ENCODE measurements at places on chromosomes 6 and 20. TPM values are rescaled to one million over a fixed set of nuclear protein-coding genes. Genes with fewer than 3 reads are reported as not detected.

HSF2 gene
- 13.0 TPM for total RNA-seq

ETV7 gene
- total RNA-seq: 4.8 TPM

ME1 gene
- 5.2 TPM for total RNA-seq

RFX6 gene
- not detected for total RNA-seq

UBD gene
- not detected for total RNA-seq

METTL24 gene
- 2.8 TPM for total RNA-seq

LY6G5C gene
- total RNA-seq: not detected

HLA-F gene
- 108 TPM for total RNA-seq

- no peak for DNase-seq
Measured at GRCh38 chr6:35183281-35183680, 30.5 kb upstream of the SCUBE3 start.

- DNase-seq: peak; percentile 90
Measured at GRCh38 chr6:7200598-7201443, 93.1 kb downstream of the RREB1 start.

GRCh38 chr6:166484863-166485262, 101.6 kb downstream of the RAMACL start:
- DNase-seq: no peak

DNA sequence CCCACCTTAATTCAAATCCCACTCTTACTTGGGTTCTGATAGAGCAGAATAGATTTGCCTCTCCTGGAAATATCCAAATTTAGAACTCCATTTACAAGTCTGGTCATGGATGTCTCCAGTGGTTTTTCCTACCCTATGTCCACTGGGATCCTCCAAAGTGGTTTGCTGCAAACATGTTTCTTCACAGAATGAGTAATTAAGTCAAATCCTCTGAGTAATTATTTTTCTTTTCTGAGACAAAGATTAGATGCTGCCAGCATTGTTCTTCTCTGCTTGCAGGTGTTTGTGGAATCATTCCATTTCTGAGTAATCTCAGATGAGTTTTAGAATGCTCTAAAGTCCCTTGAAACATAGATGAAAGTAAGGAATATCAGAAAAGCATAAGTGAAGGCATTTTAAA, 21.9 kb downstream of the DTD1 start:
- DNase-seq: no peak

DNA sequence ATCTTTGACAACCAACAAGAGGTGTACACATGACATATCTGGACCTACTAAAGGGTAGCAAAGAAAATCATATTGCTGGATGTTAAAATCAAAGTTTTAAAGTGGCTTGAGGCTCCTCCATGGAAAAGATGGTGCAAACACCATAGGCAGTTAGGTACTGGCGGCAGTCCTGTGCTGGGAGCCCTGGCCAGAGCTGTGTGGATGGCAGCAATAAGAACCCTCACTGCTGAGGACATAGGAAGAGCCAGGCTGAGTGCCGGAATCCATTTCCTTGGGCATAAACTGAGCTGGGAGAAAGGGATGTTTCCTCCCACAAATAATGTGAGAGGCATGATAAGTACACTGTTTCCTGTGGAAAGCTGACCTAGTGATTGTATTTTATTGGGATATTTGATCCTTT, 89.9 kb downstream of the ARID1B start:
- DNase-seq: no peak

DNA sequence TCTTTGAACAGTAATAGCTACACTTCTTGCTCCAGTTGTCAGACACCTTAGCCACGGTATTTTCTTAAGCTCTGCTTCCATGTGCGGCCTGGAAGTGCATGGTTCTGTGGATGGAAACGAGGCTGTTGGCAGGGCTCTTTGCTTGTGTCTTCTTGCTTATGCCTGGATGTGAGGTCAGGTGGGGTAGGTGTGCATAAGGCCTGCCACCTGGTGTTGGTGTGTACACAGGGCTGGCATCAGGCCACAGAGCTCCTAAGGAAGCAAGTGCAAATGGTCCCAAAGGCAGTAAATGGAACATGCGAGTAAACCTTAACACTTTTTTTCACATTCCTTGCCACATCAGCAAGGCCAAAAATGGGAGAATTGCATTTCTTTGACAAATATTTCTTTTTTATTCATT, 158.1 kb upstream of the GMDS start:
- DNase-seq: peak; percentile 59

GRCh38 chr20:50694379-50695134, 3.2 kb upstream of the RIPOR3 start:
- no peak for DNase-seq

- no peak for DNase-seq
Measured at GRCh38 chr6:11631008-11631407, 93.5 kb downstream of the TMEM170B start.

DNA sequence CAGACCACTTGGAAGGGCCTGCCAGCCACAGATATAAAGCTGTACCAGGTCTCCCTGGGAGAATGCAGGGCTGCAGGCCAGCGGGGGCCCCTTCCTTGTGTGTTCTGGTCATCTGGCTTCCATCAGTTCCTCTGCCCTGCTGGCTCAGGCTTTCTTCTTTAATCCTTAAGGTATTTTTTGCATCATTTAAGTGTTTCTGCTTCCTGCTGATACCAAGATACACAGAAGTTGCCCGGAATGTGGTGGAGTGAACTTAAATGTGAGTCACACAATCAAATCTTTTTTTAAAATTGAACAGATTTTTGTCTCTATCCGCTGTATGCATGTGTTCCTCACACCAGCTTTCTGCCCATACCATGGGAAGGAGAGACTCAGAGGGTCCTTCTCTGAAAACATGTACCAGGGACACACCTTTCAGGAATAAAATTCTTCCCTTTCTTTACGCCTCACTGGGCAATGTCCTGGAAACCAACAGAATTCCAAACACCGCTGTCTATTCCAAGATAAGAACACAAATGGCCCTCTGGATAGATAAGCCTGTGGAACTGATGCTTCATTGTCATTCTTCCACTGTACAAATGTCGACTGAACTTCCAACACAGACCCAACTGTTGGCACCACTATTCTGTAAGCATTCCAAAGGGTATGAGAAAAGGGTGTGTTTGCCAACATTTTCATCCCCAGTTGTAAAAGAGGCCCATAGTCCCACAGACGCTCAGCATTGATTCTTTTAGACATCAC, 206.2 kb upstream of the MYLIP start:
- no peak for DNase-seq

- DNase-seq: no peak
Measured at GRCh38 chr6:149984773-149985172, 21.0 kb downstream of the ULBP1 start.

Measured in stomach (tissue), 19 donors.